Germinal center (tissue), 1 donor: ENCODE measurements at places on chromosomes 1 and 21.
A peak's percentile ranks its signal among the peaks of the same experiment; 100 is the strongest.

- DNase-seq = peak; percentile 40
Measured at GRCh38 chr1:155591770-155592169, 18.2 kb upstream of the MSTO1 start.

- no peak for DNase-seq
Measured at GRCh38 chr1:18111605-18112297, 4.2 kb downstream of the IGSF21 start.

GRCh38 chr1:180787628-180788307, 124.9 kb upstream of the KIAA1614 start:
- DNase-seq = no peak

DNA sequence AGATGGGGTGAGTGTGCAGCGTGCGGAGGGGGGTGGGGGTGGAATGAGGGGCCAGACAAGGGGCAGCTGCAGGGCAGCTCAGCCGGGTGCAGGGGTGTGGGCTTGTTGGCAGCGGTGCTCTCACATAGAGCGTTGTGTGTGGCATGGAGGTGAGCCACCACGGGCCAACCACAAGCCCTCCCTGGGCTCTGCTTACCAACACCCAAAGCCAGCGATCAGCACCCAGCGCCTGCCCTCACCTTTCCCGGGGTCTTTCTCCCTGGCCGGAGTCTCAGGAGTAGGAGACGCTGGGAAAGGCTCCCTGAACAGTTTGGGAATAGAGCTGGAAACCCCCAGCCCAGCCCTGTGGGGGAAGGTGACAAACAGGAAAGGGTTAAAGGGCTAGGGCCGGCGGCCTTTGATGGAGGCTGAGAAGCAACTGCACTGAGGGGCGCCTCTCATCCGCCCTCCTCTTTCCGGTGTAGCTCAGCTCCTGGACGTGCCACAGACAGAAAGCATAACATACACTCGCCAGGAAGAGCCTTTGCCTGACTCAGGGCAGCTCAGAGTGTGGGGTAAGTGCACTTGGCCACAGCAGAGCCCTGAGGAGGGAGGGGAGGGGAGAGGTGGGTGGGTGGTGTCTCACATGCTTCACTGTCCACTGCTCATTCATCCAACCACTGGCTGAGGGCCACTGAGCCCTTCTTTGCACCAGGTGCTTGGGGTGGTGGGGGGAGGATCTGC, 577 bp downstream of the IKBKE start:
- DNase-seq = peak; percentile 79

GRCh38 chr1:7989762-7990428, 28.4 kb downstream of the PARK7 start:
- DNase-seq = no peak
